ENCODE measurements at places on chromosomes 16 and 17.

DNA sequence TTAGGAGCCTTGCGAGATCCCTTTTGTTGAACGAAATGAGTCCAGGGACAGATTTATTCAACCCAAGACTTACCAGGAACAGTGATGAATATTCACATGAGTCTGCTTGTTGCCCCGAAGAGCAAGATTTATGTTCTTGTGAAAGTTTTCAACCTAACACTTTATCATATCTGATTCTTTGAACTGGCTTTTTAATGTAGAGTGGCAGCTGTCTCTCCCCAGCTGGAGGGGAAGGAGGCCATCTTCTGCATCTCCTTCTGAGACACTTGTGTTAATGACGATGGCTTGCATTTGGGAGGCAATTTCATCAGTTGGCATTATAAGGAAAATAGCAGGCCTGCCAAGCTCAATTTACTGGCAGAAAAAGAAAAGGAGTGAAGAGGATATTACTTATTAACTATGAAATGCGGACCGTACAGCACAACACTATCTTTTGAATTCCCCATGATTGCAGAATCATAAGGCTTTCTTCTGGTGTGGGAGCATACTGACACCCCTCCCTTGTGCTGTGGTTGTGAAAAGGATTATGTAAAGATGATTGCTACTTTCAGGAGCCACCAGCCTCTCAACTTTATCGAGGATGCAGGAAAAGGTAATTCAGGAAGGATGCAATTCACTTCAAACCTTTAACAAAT is 35.7 kb downstream of the SMARCE1 start:
- no peak for DNase-seq

GRCh38 chr17:48612854-48613691 is 2.0 kb downstream of the HOXB8 start:
- DNase-seq = no peak

DNA sequence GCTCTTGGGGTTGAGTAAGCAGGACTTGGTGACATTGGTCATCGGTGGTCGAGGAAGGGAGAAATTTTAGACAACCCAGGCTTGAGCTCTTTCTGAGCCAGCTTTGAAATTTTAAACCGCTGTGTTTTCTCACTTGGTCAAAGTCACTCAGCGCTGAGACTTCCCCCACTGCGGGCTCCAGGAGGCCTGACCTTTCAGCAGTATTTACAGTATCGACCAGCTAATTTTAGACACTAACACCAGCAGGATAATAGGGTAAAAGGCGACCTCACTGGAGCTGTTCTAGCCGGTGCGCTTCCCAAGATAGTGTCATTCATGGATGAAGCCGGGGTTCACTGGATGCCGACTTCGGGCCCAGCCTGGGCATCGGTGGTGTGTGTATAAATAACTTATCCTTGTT is 29.7 kb upstream of the WSCD1 start:
- no peak for DNase-seq

DNA sequence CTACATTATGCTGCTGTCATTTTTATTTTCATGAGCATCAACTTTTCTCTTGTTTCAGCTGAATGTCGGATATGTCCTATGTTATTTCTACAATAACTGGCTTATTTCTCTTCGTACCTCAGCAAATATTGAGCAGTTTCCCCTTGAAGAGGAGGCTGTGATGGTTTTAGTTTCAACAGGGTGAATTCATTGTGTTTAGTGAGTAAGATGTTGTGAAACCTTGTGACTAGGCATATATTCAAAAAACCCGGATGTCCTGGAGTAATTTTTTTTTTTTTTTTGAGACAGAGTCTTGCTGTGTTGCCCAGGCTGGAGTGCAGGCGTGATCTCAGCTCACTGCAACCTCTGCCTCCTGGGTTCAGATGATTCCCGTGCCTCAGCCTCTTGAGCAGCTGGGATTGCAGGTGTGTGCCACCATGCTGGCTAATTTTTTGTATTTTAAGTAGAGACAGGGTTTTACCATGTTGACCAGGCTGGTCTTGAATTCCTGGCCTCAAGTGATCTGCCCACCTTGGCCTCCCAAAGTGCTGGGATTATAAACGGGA is 11.1 kb downstream of the CPD start:
- no peak for DNase-seq

DNA sequence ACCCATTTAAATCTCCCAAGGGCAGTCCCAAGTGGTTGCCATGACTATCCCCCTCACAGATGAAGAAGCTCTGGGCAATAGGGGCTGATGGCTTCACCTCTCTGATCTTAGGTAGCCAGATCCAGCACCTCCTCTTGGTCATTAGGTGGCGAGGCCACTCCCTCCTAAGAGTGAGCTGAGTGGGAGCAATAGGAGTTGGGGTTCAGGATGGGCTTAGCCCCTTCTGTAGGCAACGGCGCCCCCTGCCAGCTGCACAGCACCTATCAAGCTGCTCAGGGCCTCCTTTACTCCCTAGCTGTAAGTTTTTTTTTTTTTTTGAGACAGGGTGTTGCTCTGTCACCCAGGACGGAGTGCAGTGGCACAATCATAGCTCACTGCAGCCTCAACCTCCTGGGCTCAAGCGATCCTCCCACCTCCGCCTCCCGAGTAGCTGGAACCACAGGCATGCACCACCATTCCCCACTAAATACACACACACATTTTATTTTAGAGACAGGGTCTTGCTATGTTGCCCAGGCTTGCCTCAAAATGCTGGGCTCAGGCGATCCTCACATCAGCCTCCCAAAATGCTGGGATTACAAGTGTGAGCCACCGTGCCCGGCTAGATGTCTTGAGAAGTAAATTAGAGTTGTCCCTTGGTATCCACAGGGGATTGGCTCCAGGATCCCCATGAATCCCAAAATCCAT is 3.5 kb upstream of the RRAD start:
- DNase-seq = no peak
